ENCODE measurements at places on chromosomes 2 and 18.

GRCh38 chr2:67876176-67876575 is 186.6 kb downstream of the C1D start:
- no peak for DNase-seq

- DNase-seq = no peak
Measured at GRCh38 chr2:213149294-213149875, 2.0 kb downstream of the IKZF2 start.

DNA sequence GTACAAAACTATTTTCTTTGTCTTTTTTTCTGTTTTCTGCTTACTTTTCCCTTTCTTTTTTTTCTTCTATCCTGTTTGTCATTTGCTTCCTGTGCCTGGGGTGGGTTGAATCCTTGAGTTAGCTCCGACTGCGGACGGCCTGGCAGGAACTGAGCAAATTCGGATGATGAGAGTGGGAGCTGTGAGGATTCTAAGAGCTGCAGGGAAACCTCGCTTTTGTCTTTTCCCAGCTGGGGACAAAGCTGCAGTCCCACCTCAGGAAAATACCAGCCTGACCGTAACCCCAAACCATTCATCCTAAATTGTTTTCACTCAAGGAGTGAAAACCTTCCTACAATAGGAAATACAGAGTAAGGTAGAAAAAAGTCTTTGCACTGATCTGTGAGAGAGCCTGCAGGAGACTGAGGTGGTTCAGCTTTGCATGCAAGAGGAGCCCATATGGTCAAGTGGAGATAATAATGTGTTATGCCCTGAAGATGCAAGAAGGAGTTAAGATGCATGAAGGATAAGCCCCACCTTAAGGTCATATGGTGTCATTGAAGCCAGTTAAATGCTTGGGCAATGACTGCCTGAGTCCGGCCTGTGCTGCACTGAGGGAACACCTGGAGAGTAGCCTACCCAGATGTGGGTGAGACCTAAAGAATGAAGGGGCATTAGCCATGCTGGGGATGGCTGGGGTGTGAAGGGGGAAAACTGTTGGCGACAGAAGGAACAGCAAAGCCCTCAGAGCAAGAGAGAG is 31.7 kb upstream of the ARL4C start:
- DNase-seq = no peak

DNA sequence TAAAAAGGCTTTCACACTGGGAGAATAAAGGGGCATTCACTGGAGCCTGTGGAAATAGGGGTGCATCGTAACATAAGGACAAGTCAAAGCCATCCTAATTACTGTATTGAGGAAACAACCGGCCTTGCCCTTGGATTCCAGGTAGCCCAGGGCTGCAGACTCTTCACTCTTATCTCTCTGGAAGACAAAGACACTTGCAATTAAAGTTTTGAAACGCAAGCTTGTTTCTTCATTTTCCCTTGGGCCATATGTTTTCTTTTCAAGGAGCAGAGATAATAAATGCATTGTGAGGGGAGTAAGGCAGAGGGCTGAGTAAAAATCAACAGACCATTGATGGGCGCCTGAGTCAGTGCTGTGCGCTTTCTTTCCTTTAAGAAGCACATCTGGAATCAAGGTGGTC is 11.5 kb downstream of the TNFRSF11A start:
- no peak for DNase-seq

DNA sequence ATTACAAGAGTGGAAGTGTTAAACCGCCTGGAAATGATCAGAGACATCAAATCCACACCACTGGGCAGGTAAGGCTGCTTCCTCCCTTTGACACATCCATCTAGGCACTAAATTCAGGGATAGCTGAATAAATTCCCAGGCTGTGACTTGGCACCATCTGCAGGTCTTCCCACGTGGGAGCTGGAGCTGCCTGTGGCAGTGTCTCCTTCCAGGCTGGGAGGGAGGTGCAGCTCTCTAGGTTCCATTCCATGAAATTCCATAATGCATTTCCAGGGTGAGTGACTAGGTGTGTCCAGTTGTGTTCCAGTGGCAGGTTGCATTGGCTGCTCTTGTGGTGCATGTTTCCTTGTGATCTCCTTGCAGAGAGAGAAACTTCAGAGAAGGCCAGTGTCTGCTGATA is 188.9 kb upstream of the CXCR4 start:
- no peak for DNase-seq
